ENCODE measurements at places on chromosomes 7 and 10.

- no peaks in the 10 kb centered on the region for H3K4me1 ChIP-seq
- no peaks in the 10 kb centered on the region for H3K36me3 ChIP-seq
- H3K27ac ChIP-seq = no peak overlapping the region
- H3K27me3 ChIP-seq = no peaks in the 10 kb centered on the region
- H3K4me3 ChIP-seq = no peak overlapping the region
- no peak for DNase-seq
Measured at GRCh38 chr7:89845952-89846351, 308.3 kb upstream of the STEAP1 start.

GRCh38 chr7:157865351-157866165 is 528.8 kb downstream of the DNAJB6 start:
- DNase-seq = no peak
- H3K4me3 ChIP-seq = no peak overlapping the region
- no peaks in the 10 kb centered on the region for H3K4me1 ChIP-seq
- H3K36me3 ChIP-seq = no peaks in the 10 kb centered on the region
- H3K27ac ChIP-seq = no peak overlapping the region

GRCh38 chr7:139722604-139723003 is 55.2 kb downstream of the HIPK2 start:
- no peaks in the 10 kb centered on the region for H3K27me3 ChIP-seq
- no peak for DNase-seq
- H3K27ac ChIP-seq = no peak overlapping the region
- H3K4me3 ChIP-seq = no peak overlapping the region

DNA sequence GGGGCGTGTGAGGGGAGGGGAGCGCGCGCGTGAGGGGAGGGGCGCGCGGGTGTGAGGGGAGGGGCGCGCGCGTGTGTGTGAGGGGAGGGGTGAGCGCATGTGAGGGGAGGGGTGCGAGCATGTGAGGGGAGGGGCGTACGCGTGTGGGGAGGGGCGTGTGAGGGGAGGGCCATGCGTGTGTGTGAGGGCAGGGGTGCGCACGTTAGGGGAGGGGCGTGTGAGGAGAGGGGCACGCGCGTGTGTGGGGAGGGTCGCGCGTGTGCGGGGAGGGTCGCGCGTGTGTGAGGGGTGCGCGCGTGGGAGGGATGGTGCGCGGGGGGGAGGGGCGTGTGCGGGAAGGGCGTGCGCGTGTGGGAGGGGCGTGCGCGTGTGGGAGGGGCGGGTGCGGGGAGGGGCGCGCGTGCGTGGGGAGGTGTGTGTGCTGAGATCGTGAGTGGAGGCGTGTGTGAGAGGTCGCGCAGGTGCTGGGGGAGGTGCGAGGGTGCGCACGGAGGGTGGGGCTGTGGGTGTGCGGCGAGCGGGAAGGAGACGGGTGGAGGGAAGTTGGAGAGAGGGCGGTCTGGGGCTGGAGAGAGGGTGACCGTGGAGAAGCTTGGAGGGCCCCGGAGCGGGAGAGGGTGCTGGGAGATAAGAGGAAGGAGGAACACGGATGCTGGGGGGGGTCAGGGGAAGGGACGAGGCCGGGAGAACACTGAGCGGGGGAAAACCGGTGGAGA is 19.7 kb downstream of the MXI1 start:
- H3K27me3 ChIP-seq = no peaks in the 10 kb centered on the region
- peak; percentile 87 for DNase-seq
- no peaks in the 10 kb centered on the region for H3K4me1 ChIP-seq
- H3K4me3 ChIP-seq = peak overlapping the region; percentile 84

DNA sequence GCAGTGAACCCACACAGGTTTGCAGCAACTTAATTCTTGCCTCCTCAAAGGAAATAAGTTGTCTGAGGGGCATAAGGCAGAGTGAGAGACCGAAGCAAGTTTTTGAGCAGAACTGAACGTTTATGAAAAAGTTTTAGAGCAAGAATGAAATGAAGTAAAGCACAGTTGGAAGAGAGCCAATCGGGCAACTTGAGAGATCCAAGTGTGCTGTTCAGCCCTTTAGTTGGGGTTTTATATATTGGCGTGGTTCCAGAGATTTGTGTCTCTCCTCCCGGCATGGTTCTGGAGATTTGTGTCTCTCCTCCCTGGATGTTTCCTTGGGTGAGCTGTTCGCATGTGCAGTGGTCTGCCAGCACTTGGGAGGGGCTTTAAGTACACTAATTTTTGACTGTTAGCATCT is 141.4 kb upstream of the DGKB start:
- H3K4me3 ChIP-seq = no peak overlapping the region
- H3K27me3 ChIP-seq = no peaks in the 10 kb centered on the region
- no peaks in the 10 kb centered on the region for H3K36me3 ChIP-seq
- H3K4me1 ChIP-seq = no peaks in the 10 kb centered on the region
- no peak for DNase-seq

DNA sequence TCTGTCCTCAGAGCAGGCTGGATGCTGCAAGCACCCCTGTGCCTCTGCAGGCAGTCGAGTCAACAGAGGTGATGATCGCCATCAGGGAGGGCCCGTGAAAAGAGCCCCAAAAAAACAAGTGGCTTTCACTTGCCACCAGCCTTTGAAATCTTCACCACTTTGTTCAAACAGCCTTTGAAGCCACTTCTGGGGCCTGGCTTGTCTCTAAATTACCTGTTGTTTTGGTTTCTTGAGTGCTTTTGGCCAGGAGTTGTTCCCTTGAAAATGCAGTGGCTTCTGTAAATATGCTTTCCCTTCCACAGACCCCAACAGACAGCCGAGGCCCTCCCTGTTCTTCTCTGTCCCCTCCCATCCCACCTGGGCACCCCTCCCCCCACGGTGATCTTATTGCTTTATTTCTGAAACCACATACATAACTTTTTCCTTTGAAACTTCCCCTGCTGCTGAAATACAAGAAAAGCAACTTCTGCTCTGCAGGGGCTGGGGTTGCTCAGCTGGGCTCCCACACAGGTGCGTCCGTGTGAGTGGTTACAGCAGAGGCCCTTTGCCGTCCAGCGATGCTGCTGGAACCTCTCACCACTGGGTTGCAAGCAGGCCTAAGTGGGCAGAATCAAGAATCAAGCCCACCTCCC is 283.8 kb upstream of the SHH start:
- no peaks in the 10 kb centered on the region for H3K36me3 ChIP-seq
- no peak for DNase-seq
- no peaks in the 10 kb centered on the region for H3K27me3 ChIP-seq
- H3K27ac ChIP-seq = no peak overlapping the region

- H3K27ac ChIP-seq = no peak overlapping the region
- peak overlapping the region; percentile 65 for H3K4me3 ChIP-seq
- H3K27me3 ChIP-seq = no peaks in the 10 kb centered on the region
- H3K4me1 ChIP-seq = no peaks in the 10 kb centered on the region
- no peak for DNase-seq
Measured at GRCh38 chr7:151382079-151382885, 27.6 kb downstream of the WDR86 start.

- DNase-seq = no peak
- H3K36me3 ChIP-seq = peaks cover 3% of the 10 kb centered on the region
- no peaks in the 10 kb centered on the region for H3K27me3 ChIP-seq
Measured at GRCh38 chr7:142870147-142870559, 15.3 kb downstream of the EPHB6 start.

- no peak overlapping the region for H3K27ac ChIP-seq
- no peak for DNase-seq
- no peaks in the 10 kb centered on the region for H3K4me1 ChIP-seq
- no peak overlapping the region for H3K4me3 ChIP-seq
- H3K27me3 ChIP-seq = no peaks in the 10 kb centered on the region
Measured at GRCh38 chr10:131757285-131758058, 143.3 kb upstream of the PPP2R2D start.

GRCh38 chr7:130274983-130275591 is 8.4 kb downstream of the CPA2 start:
- H3K27me3 ChIP-seq = no peaks in the 10 kb centered on the region
- H3K27ac ChIP-seq = no peak overlapping the region
- peaks cover 12% of the 10 kb centered on the region for H3K4me1 ChIP-seq
- DNase-seq = no peak
- H3K4me3 ChIP-seq = no peak overlapping the region
- H3K36me3 ChIP-seq = no peaks in the 10 kb centered on the region

GRCh38 chr7:104779888-104780287 is 234.1 kb upstream of the KMT2E start:
- no peaks in the 10 kb centered on the region for H3K27me3 ChIP-seq
- no peaks in the 10 kb centered on the region for H3K36me3 ChIP-seq
- no peak for DNase-seq
- no peaks in the 10 kb centered on the region for H3K4me1 ChIP-seq
- H3K4me3 ChIP-seq = no peak overlapping the region

DNA sequence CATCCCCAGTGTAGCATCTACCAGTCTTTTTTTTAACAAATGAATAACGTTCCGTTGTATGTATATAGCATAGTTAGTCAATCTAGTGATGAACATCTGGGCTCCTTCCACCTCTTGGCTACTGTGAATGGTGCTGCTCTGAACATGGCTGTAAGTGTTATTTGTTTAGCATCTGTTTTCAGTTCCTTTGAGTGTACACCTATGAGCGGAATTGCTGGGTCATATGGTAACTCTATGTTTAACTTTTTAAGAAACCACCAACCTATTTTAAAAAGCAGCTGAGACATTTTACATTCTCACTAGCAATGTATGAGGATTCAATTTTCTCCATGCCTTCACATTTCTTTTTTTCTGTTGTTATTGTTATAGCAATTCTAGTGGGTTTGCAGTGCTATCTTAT is 178.2 kb downstream of the DNAJC1 start:
- DNase-seq = no peak
- no peaks in the 10 kb centered on the region for H3K27me3 ChIP-seq
- H3K27ac ChIP-seq = no peak overlapping the region
- H3K4me3 ChIP-seq = no peak overlapping the region

GRCh38 chr7:1554333-1555045 is 1.5 kb downstream of the TMEM184A start:
- DNase-seq = no peak
- H3K27ac ChIP-seq = no peak overlapping the region
- H3K27me3 ChIP-seq = no peaks in the 10 kb centered on the region

- no peak overlapping the region for H3K27ac ChIP-seq
- H3K4me3 ChIP-seq = no peak overlapping the region
- no peak for DNase-seq
- no peaks in the 10 kb centered on the region for H3K4me1 ChIP-seq
Measured at GRCh38 chr7:50754241-50754640, 28.5 kb downstream of the GRB10 start.

- no peaks in the 10 kb centered on the region for H3K36me3 ChIP-seq
- no peaks in the 10 kb centered on the region for H3K27me3 ChIP-seq
- DNase-seq = no peak
- H3K4me1 ChIP-seq = no peaks in the 10 kb centered on the region
- H3K27ac ChIP-seq = no peak overlapping the region
Measured at GRCh38 chr7:54349229-54349628, 192.9 kb upstream of the VSTM2A start.

GRCh38 chr10:60434418-60435046 is 44.9 kb upstream of the ANK3 start:
- H3K36me3 ChIP-seq = no peaks in the 10 kb centered on the region
- DNase-seq = no peak
- H3K4me1 ChIP-seq = no peaks in the 10 kb centered on the region
- H3K27ac ChIP-seq = no peak overlapping the region
- H3K27me3 ChIP-seq = no peaks in the 10 kb centered on the region

DNA sequence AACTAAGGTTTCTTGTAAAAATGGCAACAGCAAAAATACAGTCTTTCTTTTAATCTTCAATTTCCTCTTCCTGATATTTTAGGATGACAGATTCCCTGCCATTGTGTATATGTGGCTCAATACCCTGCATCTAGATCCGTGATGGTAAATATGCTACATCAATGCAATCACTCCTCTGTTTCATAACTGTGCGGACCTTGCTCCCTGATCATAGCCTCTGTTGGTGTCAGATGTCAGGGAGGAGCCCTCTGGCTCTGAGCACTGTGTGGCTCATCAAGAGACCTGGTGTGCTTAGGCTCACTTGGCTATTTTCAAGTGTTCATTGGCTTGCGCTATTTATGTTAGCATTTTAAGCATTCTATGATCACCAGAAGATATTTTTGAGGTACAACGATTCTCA is 33.0 kb upstream of the AGR3 start:
- no peaks in the 10 kb centered on the region for H3K27me3 ChIP-seq
- no peak for DNase-seq
- H3K4me3 ChIP-seq = no peak overlapping the region
- no peaks in the 10 kb centered on the region for H3K4me1 ChIP-seq
- H3K36me3 ChIP-seq = no peaks in the 10 kb centered on the region

GRCh38 chr10:30911303-30911863 is 120.3 kb downstream of the ZNF438 start:
- no peaks in the 10 kb centered on the region for H3K4me1 ChIP-seq
- no peak overlapping the region for H3K27ac ChIP-seq
- H3K27me3 ChIP-seq = no peaks in the 10 kb centered on the region
- peaks cover 9% of the 10 kb centered on the region for H3K36me3 ChIP-seq
- H3K4me3 ChIP-seq = no peak overlapping the region

DNA sequence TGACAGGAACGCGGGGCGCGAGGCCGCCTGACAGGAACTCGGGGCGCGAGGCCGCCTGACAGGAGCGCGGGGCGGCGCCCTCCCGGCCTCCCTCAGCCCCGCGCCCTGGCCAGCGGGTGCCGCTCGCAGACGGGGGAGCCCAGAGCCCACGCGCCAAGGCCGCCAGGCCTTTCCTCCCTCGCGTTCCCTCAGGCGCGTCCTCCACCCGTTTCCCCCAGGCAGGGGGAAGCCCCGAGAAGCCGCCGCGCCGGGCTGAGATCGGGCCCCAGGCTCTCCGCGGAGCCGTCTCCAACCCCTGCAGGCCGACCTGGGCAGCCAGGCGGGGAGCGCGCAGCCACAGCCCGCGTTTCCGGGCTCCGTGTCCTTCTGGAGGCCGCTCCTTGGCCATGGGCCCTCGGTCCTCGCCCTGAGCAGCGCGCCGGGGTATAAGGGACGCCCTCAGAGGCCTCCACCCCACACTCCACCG is 17.7 kb downstream of the PTPRN2 start:
- no peak overlapping the region for H3K27ac ChIP-seq
- no peaks in the 10 kb centered on the region for H3K4me1 ChIP-seq
- peaks cover 5% of the 10 kb centered on the region for H3K27me3 ChIP-seq
- no peak for DNase-seq
- no peaks in the 10 kb centered on the region for H3K36me3 ChIP-seq
- H3K4me3 ChIP-seq = no peak overlapping the region

- no peaks in the 10 kb centered on the region for H3K27me3 ChIP-seq
- H3K36me3 ChIP-seq = no peaks in the 10 kb centered on the region
- no peak overlapping the region for H3K27ac ChIP-seq
- H3K4me3 ChIP-seq = no peak overlapping the region
Measured at GRCh38 chr7:29367784-29368183, 173.2 kb downstream of the CHN2 start.

GRCh38 chr10:99859585-99859984 is 77.1 kb downstream of the ABCC2 start:
- H3K4me3 ChIP-seq = no peak overlapping the region
- no peaks in the 10 kb centered on the region for H3K27me3 ChIP-seq
- H3K4me1 ChIP-seq = no peaks in the 10 kb centered on the region
- DNase-seq = no peak
